ENCODE measurements at places on chromosomes 5 and 9.

GRCh38 chr5:149417711-149418368 lies 38.7 kb upstream of the IL17B start:
- H3K4me1 ChIP-seq, result no peaks in the 10 kb centered on the region
- no peak for DNase-seq
- H3K4me3 ChIP-seq, result no peak overlapping the region
- H3K36me3 ChIP-seq, result no peaks in the 10 kb centered on the region

- no peak overlapping the region for H3K4me3 ChIP-seq
- H3K27ac ChIP-seq, result no peak overlapping the region
- H3K4me1 ChIP-seq, result peaks cover 6% of the 10 kb centered on the region
- H3K36me3 ChIP-seq, result no peaks in the 10 kb centered on the region
- H3K27me3 ChIP-seq, result no peaks in the 10 kb centered on the region
These were observed 152.7 kb downstream of the FSTL4 start for GRCh38 chr5:133459474-133460160.

DNA sequence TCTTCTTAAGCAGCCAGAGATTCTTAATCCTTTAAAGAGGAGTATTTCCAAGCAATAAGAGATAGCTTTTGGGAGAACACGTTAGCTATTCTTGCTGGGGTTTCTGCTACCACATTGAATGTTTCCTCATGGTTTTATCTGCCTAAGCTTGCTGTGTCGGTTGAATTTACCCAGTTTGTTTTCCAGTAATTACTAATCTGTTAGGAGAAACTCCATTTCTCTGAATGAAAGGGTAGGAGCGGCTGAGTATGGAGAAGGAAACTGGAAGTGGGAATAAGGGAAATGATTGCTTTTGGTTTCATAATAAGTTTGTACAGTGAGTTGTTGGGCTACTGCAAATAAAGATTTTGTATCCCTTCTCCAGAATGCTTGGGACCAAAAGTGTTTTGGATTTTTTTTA lies 1.2 kb downstream of the JAK2 start:
- H3K36me3 ChIP-seq, result peaks cover 12% of the 10 kb centered on the region
- DNase-seq, result no peak
- H3K4me3 ChIP-seq, result peak overlapping the region; percentile 91

- no peak overlapping the region for H3K4me3 ChIP-seq
- no peaks in the 10 kb centered on the region for H3K36me3 ChIP-seq
- H3K27me3 ChIP-seq, result no peaks in the 10 kb centered on the region
- no peaks in the 10 kb centered on the region for H3K4me1 ChIP-seq
- H3K27ac ChIP-seq, result no peak overlapping the region
These were observed 48.0 kb upstream of the FBXL7 start for GRCh38 chr5:15452030-15452429.

DNA sequence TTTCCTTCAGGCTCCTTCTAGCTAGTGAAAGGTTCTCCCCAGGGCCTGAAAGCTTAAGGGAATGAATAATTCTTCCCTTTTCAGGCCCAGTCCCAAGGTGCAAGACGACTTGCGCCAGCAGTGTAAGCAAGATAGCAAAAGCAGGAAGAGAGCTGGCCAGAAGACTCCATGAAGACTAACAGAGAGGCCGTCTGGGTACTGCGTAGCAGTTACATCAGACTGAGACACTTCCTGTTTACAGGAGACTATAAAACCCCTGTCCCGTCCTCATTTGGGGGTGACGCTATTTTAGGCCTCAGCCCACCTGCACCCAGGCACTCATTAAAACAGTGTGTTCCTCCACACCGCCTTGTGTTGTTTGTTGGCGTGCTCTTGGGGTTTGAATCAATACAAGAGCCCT lies 90.7 kb upstream of the MOCS2 start:
- H3K36me3 ChIP-seq, result no peaks in the 10 kb centered on the region
- no peak overlapping the region for H3K4me3 ChIP-seq
- H3K27me3 ChIP-seq, result no peaks in the 10 kb centered on the region
- H3K4me1 ChIP-seq, result no peaks in the 10 kb centered on the region

GRCh38 chr9:129278391-129279237 lies 100.6 kb upstream of the IER5L start:
- peaks cover 27% of the 10 kb centered on the region for H3K27me3 ChIP-seq
- H3K27ac ChIP-seq, result no peak overlapping the region
- no peak overlapping the region for H3K4me3 ChIP-seq
- H3K4me1 ChIP-seq, result no peaks in the 10 kb centered on the region

- H3K27ac ChIP-seq, result no peak overlapping the region
- no peak for DNase-seq
- H3K27me3 ChIP-seq, result peaks cover 44% of the 10 kb centered on the region
- no peaks in the 10 kb centered on the region for H3K36me3 ChIP-seq
- no peak overlapping the region for H3K4me3 ChIP-seq
- no peaks in the 10 kb centered on the region for H3K4me1 ChIP-seq
These were observed 28.4 kb upstream of the NADK2 start for GRCh38 chr5:36270175-36270574.

DNA sequence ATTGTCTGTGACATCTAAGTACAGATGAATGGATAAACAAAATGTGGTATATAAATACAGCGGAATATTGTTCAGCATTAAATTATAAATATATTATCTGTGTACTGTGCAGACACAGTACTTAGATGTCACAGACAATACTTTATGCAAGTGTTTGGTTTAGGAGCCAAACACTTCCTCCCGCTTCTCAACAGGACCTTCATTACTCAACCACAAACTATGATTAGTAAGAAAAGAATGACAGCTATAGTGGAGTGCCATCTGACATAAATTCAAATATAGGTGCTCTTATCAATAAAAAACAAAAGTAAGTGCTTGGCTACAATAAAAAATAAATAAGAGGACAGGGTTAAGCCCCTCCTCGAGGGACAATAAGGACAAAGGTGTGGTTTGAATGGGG lies 38.9 kb upstream of the STX17 start:
- H3K27ac ChIP-seq, result no peak overlapping the region
- H3K36me3 ChIP-seq, result peaks cover under 1% of the 10 kb centered on the region
- H3K4me3 ChIP-seq, result no peak overlapping the region
- H3K27me3 ChIP-seq, result no peaks in the 10 kb centered on the region
- DNase-seq, result no peak

- H3K27me3 ChIP-seq, result no peaks in the 10 kb centered on the region
- H3K36me3 ChIP-seq, result peaks cover 11% of the 10 kb centered on the region
- H3K4me3 ChIP-seq, result peak overlapping the region; percentile 96
- peak overlapping the region; percentile 87 for H3K27ac ChIP-seq
- no peak for DNase-seq
- peaks cover 32% of the 10 kb centered on the region for H3K4me1 ChIP-seq
These were observed 3.4 kb upstream of the CNTRL start for GRCh38 chr9:121071370-121071755.

- no peaks in the 10 kb centered on the region for H3K36me3 ChIP-seq
- no peaks in the 10 kb centered on the region for H3K27me3 ChIP-seq
- no peak overlapping the region for H3K4me3 ChIP-seq
These were observed 86.5 kb upstream of the ANKRD55 start for GRCh38 chr5:56319526-56320181.

GRCh38 chr9:107953556-107954125 lies 464.1 kb upstream of the KLF4 start:
- H3K36me3 ChIP-seq, result no peaks in the 10 kb centered on the region
- no peaks in the 10 kb centered on the region for H3K4me1 ChIP-seq
- DNase-seq, result no peak

DNA sequence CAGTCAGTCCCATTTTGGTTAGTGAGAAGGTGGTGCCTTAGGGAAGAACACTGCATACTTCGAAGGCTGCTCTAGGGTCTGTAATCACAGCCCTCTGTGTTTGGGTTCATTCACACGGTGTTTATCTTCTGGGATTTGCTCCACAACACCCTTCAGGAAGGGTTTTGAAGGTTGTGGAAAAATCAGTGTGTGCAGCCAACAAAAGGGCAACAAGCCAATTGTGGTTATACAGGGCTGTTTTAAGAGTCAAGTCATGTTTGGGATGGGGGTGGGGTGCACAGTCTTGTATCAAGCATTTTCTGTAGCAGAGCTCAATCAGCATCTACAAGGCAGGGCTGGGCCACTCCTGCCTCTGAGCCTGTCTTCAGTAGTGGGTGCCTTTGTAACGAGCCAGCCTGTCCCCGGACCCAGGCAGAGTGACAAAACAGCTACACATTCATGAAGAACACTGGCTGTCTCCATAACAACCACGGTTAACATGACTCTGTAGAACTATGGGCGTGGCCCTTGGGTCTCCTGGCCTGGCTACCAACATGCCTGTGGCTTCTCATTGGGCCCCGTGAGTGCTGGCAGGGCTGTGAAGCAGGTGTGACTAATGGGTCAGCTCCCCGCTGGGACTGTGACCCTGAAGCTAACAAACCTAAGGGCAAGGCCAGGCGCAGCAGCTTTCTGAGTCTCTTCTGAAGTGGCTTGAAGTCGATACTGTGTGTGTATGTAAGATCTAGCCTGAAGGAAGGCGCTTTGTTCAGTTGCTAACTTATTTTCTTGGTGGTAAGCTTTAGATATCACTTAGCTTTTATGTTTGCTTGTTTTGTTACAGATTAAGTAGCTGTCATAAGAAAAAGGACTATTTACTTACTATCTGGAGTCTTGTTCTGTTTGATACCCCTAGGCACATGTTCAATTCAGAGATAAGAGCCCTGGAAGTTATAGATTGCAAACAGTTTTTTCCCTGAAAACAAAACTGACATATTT lies 27.9 kb upstream of the GOLM1 start:
- no peak overlapping the region for H3K4me3 ChIP-seq
- H3K27me3 ChIP-seq, result peaks cover 6% of the 10 kb centered on the region
- H3K27ac ChIP-seq, result no peak overlapping the region
- no peaks in the 10 kb centered on the region for H3K4me1 ChIP-seq
- DNase-seq, result no peak

GRCh38 chr5:17252543-17252942 lies 35.1 kb downstream of the BASP1 start:
- no peaks in the 10 kb centered on the region for H3K27me3 ChIP-seq
- no peak for DNase-seq
- no peak overlapping the region for H3K4me3 ChIP-seq
- H3K27ac ChIP-seq, result no peak overlapping the region

DNA sequence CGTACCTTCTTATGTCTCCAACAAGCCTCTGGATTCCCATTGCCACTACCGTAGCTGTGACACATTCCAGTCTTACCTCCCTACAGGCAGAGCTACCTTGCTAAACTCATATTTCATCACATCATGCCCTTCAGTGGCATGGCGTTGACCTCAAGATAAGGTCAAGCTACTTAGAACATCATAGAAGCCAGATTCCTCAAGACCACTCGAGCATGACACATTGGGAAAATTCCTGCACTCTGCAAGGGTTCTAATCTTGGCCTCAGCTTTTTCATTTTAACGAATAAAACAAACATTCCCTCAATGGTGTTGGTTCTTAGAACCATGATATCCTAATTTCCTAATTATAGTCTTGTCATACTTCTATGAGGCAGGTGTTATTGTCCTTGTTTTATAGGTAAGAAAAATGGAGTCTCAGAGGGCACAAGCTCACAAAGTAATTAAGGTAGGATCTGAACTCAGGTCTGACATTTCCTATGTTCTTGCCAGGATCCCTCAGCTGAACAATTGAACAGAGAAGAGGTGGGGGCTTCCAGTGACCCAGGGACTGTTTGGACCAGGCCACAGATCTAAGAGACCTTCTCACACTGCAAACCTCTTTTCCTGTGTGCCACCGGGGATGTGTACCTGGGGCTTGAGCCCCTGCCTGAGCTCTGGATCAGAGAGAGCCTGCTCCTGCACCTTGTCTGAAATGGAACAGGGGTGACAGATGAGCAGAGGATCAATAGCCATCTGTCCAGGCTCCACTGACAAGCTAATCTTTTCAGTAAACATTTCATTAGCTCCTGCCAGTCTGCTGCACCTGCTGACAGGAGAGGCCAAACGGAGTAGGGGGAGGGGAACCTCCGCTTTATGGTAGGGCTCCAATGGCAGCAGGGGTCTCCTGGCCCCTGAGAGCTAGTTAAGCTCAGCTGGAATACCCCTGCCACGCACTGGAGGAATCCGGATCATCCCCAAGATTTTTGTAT lies 49.3 kb downstream of the ALG2 start:
- H3K36me3 ChIP-seq, result no peaks in the 10 kb centered on the region
- no peak overlapping the region for H3K4me3 ChIP-seq
- H3K27ac ChIP-seq, result no peak overlapping the region
- H3K4me1 ChIP-seq, result no peaks in the 10 kb centered on the region

- H3K4me1 ChIP-seq, result no peaks in the 10 kb centered on the region
- H3K27ac ChIP-seq, result no peak overlapping the region
These were observed 73.5 kb downstream of the KIF4B start for GRCh38 chr5:155087036-155087435.

DNA sequence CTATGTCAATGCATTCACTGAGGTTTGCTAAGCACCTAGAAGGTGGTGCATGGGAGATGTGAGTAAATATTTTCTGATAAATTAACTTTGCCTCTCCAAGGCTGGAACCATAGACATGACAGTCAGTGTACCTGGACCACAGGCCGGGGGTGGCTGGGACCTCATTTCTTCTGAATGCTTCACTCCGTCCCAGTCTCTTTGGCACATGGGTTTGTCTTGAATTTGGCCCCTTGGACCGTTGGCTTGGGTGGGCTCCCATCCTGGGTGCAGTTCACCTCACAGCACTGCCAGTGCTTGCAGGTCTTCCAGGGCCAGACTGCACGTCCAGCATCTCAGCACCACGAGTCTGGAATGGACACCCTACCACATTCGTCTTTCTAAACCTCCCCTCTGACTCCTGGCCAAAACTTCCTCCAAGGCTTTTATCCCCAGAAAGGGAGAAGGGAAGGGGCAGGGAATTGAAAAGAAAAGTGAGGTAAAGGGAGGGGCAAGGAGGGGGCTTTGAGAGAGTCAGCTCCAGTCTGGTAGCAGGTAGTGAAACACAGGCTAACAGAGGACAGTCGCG lies 267.8 kb downstream of the MED10 start:
- no peaks in the 10 kb centered on the region for H3K36me3 ChIP-seq
- H3K4me1 ChIP-seq, result no peaks in the 10 kb centered on the region
- H3K27ac ChIP-seq, result no peak overlapping the region

- H3K27ac ChIP-seq, result no peak overlapping the region
- DNase-seq, result peak; percentile 61
- H3K27me3 ChIP-seq, result peaks cover 42% of the 10 kb centered on the region
- H3K4me1 ChIP-seq, result no peaks in the 10 kb centered on the region
- no peak overlapping the region for H3K4me3 ChIP-seq
These were observed 83.9 kb upstream of the GRAMD2B start for GRCh38 chr5:126339215-126339805.

- DNase-seq, result no peak
- no peaks in the 10 kb centered on the region for H3K36me3 ChIP-seq
- no peak overlapping the region for H3K27ac ChIP-seq
- no peaks in the 10 kb centered on the region for H3K4me1 ChIP-seq
- H3K4me3 ChIP-seq, result no peak overlapping the region
These were observed 19.1 kb upstream of the ADCY2 start for GRCh38 chr5:7376871-7377270.

DNA sequence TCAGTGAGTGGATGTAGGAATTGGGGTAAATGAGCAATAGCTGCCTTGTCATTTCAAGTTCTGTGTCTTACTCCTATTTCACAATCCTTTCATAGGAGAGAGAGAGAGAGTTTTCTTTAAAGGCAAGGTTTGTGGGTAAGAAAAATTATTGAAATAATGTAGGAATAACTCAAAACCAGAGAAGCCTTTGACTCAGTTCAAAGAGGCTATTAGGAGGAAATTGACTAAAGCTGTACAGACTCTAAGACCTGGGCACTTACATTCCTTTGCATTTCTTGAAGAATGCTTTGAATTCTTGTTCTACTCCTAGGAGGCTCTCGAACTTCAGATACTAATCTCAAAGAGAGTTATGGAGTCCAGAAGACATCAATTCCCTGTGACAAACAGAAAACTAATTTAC lies 257.1 kb downstream of the FBXL7 start:
- H3K4me1 ChIP-seq, result no peaks in the 10 kb centered on the region
- H3K36me3 ChIP-seq, result no peaks in the 10 kb centered on the region
- H3K27ac ChIP-seq, result no peak overlapping the region
- H3K27me3 ChIP-seq, result no peaks in the 10 kb centered on the region
- DNase-seq, result no peak
- H3K4me3 ChIP-seq, result no peak overlapping the region

- no peak for DNase-seq
- H3K4me1 ChIP-seq, result peaks cover 3% of the 10 kb centered on the region
- H3K4me3 ChIP-seq, result no peak overlapping the region
- H3K36me3 ChIP-seq, result no peaks in the 10 kb centered on the region
These were observed 18.4 kb upstream of the ALDOB start for GRCh38 chr9:101453776-101454570.

Measured in effector memory CD8-positive, alpha-beta T cell (primary cell).